ENCODE measurements at places on chromosomes 2 and 18.
A peak's percentile ranks its signal among the peaks of the same experiment; 100 is the strongest.

- no peak for DNase-seq
Measured at GRCh38 chr2:127700527-127701192, 637 bp upstream of the SFT2D3 start.

- no peak for DNase-seq
Measured at GRCh38 chr2:29360016-29360784, 245.0 kb downstream of the CLIP4 start.

GRCh38 chr2:59622599-59623308 lies 930.7 kb downstream of the BCL11A start:
- no peak for DNase-seq

- DNase-seq, result no peak
Measured at GRCh38 chr2:109481196-109481555, 132.6 kb downstream of the SEPTIN10 start.

- DNase-seq, result no peak
Measured at GRCh38 chr2:238703053-238703415, 144.9 kb upstream of the TWIST2 start.

DNA sequence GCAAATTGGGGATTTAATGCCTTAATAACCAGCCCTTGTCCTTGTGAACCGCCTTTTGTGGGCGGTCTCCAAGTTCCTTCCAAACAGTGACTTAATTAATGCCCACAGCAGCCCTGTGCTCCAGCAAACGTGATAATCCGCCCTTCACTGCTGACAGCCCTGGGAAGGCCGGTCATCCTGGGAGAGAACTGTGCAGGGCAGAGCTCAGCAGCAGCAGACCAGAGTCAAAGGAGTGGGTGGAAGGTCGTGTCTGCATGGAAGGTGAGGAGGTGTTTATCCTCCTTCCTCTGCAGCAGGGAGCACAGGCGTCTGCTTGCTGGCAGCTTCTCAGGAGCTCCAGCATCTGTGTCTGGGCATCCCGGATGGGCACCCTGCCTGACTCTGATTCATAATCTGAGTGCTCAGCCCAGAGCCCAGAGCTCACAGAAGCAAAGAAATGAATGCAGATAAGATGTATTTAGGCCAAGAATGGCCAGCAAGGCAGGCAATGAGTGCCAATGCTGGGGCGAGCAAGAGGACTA lies 270.0 kb upstream of the PXDN start:
- peak; percentile 25 for DNase-seq

All from fibroblast of skin of right quadriceps (primary cell).